Lower lobe of right lung (tissue), 2 donors: ENCODE measurements at places on chromosomes 6 and 20.

DNA sequence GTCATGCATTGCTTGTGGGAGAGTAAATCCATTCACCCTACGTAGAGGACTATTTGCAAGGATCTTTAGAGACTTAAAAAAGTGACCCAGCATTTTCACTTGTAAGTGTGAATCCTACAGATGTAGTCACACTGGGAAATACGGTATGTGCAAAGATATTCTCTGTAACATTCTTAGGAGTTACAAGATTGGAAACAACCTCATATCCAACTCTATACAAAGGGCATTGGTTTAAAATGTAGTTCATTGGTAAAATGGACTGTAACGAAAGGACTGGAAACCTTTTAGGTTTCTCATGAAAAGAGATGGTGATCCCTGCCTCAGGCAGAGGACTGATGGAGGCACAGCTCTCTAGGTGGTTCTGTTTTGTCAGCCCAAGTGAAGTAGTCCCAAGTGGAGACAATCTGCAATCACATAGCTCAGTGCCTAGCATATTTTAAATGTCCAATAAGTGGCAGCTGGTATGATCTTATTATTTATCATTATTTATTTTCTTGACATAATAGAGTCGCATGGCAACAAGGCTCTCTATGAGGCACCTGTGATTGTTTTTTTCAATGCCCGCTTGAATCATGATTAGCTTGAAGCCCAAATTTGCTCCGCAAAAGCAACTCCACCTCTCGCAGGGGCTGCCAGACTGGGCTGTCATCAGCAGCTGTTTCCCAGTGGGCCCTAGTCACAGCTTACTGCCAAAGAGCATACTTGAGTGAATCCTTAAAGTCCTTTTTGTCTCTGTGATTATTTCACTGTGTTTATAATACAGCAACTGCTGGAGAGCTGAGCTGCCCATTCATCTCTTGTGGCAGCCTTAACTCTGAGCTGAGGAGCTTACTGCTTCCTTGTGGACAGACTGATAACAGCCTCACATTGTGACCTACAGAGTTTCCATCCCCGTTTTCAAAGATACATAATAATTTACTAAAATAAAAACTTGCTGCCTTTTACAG lies 19.8 kb upstream of the ENPP1 start:
- no peak for DNase-seq

GRCh38 chr20:46546298-46546697 lies 4.2 kb downstream of the OCSTAMP start:
- no peak for DNase-seq

DNA sequence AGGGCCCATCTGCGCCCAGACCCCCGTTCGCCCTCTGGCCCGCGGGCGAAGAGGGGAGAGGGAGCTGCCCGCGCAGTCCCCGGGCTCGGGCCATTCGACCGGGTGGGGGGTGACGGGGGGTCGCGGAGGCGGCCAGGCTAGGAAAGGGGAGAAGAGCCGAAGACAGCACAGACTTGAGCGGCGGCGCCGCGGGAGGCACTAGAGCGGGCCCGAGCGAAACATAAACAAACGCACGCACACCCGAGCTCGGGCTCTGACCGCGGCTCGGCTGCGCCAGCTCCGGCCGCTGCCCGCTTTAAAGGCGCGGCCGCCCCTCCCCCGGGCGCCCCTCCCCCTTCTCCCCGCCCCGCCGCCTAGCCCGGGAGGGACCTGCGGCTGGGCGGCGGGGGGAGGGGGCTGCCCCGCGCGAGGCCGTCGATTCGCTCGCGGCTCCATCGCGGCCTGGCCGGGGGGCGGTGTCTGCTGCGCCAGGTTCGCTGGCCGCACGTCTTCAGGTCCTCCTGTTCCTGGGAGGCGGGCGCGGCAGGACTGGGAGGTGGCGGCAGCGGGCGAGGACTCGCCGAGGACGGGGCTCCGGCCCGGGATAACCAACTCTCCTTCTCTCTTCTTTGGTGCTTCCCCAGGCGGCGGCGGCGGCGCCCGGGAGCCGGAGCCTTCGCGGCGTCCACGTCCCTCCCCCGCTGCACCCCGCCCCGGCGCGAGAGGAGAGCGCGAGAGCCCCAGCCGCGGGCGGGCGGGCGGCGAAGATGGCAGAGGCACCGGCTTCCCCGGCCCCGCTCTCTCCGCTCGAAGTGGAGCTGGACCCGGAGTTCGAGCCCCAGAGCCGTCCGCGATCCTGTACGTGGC lies at the start of gene FOXO3:
Gene FOXO3, plus strand, starts transcription at position 455 of the 846 bp plus-strand sequence. Its CDS starts 292 bp downstream, at position 747.
- DNase-seq: peak; percentile 96

GRCh38 chr20:62481425-62482145 lies 5.8 kb upstream of the GATA5 start:
- no peak for DNase-seq

- no peak for DNase-seq
Measured at GRCh38 chr6:149166747-149167146, 150.8 kb upstream of the TAB2 start.

GRCh38 chr6:2378046-2378657 lies 132.7 kb upstream of the GMDS start:
- no peak for DNase-seq

- DNase-seq: no peak
Measured at GRCh38 chr20:42340368-42340767, 722.2 kb upstream of the CHD6 start.
